HCEC 1CT (cell line): ENCODE measurements at places on chromosomes 1 and 21.
A peak's percentile ranks its signal among the peaks of the same experiment; 100 is the strongest.

GRCh38 chr1:209756615-209757445 lies 977 bp downstream of the TRAF3IP3 start:
- no peak for DNase-seq

GRCh38 chr1:245999697-246000637 lies 507.1 kb downstream of the SMYD3 start:
- DNase-seq, result no peak

DNA sequence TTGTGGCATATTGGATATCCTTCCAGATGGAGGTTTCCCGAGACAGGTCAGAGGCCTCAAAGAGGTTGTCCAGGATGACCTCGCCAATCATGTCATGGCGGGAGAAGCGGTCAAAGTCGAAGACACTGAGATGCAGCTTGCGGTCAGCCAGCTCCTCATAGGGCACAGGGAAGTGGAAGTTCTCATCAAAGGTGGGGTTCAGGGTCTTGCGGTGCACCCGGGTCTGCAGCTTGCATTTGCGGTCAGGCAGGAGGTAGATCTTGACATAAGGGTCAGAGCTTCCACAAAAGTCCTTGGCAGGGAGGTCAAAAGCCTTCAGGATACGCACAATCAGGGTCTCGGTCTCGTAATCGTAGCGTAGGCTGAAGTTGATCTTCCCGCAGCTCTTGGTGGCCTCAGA lies 16.2 kb downstream of the SYT6 start:
- no peak for DNase-seq

DNA sequence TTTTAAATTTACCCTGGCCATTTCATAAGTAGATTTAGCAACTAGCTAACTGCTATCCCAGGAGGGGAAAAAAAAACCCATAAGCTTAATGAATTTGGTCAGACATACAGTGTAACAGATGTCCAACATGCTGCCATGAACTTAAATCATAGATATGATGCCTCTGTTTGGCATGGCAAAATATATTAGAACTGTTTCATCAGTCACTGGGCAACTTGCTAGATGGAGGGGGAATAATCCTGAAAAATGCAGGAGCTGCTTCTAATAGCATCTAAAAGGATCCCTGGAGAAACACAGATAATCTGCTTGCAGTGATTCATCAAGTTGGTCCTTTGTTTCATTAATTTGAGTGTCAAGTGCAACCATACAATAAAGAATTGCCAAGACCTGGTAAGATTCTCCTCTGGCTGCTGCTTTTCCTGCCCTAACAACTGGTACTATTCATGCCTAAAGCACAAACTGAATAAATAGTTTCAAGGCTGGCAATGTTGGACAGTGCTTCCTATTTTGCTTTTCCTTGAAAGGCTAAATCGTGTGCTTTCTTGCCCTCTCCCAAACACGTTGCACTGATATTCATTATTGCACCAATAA lies 1.5 kb upstream of the ST6GALNAC5 start:
- no peak for DNase-seq

- no peak for DNase-seq
Observed at GRCh38 chr1:32265846-32266245, 14.8 kb downstream of the LCK start.

- DNase-seq, result no peak
Observed at GRCh38 chr21:17784604-17785402, 34.4 kb downstream of the C21orf91 start.

GRCh38 chr1:234970731-234971476 lies 157.7 kb downstream of the TOMM20 start:
- peak; percentile 98 for DNase-seq

DNA sequence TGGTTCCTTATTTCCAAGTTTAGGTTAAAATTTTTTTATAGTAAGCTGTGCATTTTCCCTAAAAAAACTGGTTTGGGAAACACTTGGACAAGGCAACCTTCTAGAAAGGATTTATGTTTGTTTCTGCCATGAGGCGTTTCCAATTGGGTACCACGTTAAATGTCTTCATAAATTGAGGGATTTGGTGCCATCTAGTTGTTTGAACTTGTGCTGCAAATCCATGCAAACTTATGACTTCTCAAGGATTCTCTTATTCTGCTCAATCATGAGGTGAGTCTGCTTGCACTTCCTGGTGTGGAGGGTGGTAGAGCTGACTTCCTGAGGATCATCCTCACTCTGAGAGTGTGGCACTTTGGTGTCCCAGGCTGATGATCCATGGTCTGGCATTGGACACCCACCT lies 123.3 kb downstream of the PCNX2 start:
- peak; percentile 28 for DNase-seq
